ENCODE measurements at places on chromosomes 6 and 20.

- no peak for DNase-seq
These were observed 266.0 kb upstream of the STXBP5 start for GRCh38 chr6:146938266-146938665.

- DNase-seq: no peak
These were observed 188.8 kb upstream of the TBX18 start for GRCh38 chr6:84953111-84953755.

DNA sequence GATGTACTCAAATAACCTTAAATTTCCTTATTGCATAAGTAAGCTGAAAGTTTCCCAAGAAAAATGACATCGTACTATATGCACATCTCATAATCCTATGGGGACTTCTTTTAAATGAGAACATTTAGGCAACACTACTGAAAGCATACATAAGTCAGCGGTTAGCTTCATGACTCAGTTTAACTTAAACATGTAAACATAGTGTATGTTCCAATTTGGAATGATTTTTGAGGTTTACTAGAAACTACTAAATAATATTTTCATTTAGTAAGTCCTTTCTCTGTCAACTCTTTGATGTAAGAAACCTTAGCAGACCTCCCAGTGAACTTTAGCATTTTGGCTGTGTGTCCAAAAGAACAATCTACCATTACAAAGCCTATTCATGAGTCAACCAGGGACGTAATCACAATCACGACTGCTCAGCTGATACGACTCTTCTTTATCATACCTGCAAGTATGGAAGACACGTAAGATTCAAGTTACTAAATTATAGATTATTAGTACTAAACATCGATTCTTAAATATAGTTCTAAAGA lies 19.3 kb downstream of the HIVEP2 start:
- no peak for DNase-seq

- no peak for DNase-seq
These were observed 21.3 kb downstream of the SNAP25 start for GRCh38 chr20:10239954-10240353.

DNA sequence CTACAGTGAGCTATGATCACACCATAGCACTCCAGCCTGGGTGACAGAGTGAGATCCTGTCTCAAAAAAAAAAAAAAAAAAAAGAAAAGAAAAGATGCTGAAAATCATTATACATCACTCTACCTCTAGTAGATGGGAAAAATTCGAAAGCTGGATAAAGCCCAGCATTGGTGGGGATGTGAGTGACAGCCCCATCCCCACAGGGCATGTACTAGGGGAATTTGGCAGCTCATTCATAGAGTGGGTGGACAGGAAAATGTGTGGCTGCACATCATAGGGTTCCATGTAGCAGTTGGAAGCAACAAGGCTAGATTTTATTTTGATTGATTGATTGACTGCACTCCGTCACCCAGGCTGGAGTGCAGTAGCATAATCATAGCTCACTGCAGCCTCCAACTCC lies 42.0 kb downstream of the MRPL14 start:
- no peak for DNase-seq

- no peak for DNase-seq
These were observed 36.0 kb upstream of the FOXO3 start for GRCh38 chr6:108524528-108525248.

GRCh38 chr6:144849920-144850319 lies 564.8 kb downstream of the UTRN start:
- DNase-seq: no peak

GRCh38 chr6:28789553-28790083 lies 134.2 kb downstream of the TRIM27 start:
- DNase-seq: no peak

- no peak for DNase-seq
These were observed 376.4 kb downstream of the HACE1 start for GRCh38 chr6:104483225-104483834.

DNA sequence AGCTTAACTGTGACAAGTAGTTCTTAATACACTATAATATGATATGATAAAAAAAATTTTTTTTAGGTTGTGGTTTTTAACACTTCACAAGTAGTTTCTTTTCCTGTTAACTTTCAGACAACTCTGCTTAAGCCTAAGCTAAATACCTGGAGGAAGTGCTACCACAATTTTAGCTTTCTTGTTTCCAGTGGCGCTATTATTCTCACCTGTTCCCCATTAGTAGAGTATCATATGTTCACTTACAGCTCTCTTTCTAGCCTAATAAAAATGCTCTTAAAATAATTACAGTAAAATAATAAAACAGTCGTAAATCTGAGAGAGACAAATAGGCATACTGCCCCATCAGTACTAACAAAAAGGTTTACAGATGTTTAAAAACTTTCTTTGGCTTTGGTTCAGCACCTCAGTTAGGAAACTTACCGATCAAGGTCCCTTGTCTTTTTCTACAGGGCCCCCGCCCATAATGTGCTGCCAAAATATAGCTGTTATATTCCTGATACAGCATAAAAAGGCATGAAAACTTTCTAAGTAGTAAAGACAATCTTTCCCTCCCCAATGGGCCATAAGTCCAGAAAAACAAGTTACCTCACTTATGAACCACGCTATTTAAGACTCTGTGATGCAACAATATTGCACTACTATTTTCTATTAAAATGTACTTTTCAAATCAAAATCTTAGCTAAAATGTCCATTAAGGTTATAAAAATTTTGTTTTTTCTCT lies 57.9 kb downstream of the SESN1 start:
- DNase-seq: no peak

DNA sequence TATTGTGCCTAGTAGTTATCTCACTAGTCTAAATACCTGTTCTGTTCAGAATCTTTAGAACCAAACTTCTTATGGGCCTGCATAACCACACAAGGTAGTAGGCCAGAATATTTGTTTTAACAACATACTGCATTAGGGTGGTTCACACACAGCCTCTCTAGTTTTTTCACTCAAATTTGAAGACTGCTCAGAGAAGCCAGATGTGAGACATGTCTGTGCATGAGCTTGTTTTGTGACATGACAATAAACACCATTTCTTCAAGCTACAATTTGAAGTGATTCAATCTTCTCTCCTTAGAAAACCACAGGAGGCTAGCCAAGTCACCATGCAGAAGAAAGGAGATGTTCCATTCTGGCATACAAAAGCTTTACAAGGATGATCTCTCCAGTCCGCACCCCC lies 135.6 kb downstream of the MMS22L start:
- DNase-seq: no peak

DNA sequence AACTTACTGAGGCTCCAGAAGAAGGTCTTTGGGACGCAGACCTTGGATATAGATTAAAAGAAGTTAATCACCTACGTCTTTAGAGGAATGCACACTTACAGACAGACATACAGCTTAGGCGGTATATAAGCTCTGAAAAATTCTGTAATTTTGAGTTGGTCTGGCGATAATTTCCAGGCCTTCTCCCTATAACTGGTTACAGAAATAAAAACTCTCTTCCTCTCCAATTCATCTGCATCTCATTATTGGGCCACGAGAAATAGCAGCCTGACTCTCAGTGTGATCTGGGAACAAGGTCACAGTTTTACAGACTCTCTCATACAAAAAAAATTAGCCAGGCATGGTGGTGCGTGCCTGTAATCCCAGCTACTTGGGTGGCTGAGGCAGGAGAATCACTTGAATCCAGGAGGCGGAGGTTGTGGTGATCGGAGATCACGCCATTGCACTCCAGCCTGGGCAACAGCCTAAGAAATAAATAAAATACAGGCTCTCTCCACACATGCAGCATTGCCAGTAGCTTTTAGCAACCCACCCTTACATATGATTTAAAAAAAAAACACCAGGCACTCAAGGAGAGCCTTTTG lies 4.7 kb downstream of the ZBTB24 start:
- DNase-seq: no peak

GRCh38 chr6:79557673-79558467 lies 20.6 kb upstream of the LCA5 start:
- no peak for DNase-seq

- DNase-seq: no peak
These were observed 143.0 kb downstream of the DOK5 start for GRCh38 chr20:54618412-54618811.

- DNase-seq: no peak
These were observed 101.8 kb upstream of the DST start for GRCh38 chr6:56744528-56744927.

DNA sequence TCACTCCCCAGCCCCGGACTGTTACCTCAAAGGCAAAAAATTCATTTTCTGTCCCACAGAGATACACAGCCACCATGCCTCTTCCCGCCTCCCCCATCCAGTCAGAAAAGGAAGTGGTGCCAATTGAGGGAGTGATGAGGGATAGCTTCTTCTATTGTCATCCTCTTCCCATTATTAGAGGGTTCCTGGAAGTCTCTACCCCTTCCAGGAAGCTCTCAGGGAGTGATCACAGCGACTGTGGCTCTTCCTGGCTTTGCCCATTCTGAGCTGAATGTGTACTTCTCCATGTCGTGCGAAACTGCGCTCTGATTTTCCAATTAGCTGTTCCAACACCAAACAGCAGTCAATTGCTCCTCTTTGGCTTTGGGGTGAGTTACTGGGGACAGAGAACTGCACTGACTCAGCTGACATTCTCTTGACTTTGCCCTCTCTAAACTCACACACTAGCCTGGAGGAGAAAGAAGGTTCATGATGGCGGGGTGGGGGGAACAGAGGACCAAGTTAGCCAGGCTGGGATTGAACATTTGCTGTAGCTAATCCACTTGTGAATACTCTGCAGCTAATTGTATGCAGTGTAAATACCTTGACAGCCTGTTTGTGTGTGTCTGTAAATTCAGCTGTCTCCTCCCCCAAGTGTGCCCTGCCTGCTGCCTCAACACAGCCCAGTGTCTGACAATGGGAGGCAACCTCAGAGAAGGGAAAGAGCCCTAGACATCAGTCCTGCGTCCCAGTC lies 2.4 kb upstream of the MDGA1 start:
- no peak for DNase-seq

DNA sequence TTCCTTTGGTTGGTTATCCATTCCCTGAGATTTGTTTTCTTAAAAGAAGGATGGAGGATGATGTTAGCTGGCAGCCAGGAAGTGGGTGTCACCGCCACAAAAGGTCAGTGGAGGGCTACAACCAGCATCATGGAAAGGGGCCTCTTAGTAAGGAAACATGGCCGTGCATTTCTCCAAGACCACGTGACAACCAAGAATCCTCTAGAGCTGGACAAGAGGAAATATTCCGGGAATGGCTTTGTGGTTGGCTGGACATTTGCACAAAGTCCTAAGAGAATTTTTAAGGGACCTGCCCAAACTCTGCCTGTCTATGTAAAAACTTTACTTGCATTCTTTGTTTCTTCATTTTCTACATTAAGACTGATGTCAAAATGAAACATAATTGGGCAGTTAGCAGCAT lies 399.9 kb upstream of the MARCKS start:
- no peak for DNase-seq

GRCh38 chr20:62901891-62902290 lies 24.4 kb downstream of the DIDO1 start:
- DNase-seq: no peak

DNA sequence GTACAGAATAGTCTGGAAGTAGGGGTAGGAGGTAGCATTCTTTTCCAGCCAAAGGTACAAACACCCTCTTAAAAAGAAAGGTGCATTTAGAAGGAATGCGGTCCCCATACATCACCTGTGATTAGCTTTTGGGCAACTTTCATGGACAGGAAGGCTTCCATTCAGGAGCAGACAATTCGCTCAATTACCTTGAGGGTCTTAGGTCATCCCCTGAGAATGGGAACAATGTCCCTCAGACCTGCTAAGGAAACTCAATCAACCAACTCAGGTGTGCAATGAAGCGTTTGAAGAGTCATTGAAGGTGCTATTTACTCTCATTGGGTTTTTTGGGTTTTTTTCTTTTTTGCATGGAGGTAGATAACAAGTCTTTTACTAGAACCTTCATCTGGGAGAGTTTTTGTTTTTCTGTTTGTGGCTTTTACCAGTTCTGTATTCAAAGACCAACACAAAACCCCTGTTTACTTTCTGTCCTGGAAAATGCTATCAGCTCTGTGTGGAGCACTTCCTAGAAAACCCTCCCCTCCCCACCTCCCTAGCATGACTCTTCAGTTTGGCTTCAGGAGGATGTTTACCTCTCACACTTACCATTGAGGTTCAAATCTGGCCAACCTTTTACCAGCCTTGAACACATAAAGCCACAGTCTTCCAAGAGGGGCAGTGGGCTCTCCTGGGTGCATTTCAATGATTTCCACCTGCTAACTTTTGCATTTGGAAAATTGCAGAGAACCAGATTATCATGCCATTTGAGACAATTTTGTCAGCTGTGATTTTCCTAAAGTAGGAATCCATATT lies 271.2 kb upstream of the PRDM1 start:
- DNase-seq: no peak

- DNase-seq: no peak
These were observed 1.5 kb downstream of the RALY start for GRCh38 chr20:33995053-33995831.

- DNase-seq: no peak
These were observed 110.2 kb downstream of the GJA10 start for GRCh38 chr6:90004511-90004910.

GRCh38 chr6:163188746-163189145 lies 225.8 kb upstream of the QKI start:
- no peak for DNase-seq

DNA sequence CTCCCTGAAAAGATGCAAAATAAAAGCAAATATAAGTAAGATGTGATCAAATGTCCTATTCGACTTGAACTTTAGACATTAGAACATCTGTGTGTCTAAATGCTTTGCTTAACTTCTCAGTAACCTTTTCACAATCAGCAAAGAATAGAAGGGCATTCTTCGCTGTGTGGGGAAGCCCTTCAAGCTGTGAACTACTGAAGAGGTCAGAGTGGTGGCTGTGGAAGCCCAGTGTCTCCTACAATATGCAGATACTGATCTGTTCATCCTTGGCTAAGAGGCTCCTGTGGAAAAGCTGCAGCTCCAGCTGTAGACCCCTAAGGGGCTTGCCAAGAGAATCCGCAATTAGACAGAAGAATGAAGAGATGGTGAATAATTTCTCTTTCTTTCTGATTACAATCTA lies 400.3 kb upstream of the SASH1 start:
- DNase-seq: no peak

GRCh38 chr6:52221302-52221701 lies 23.0 kb downstream of the IL17F start:
- DNase-seq: no peak

DNA sequence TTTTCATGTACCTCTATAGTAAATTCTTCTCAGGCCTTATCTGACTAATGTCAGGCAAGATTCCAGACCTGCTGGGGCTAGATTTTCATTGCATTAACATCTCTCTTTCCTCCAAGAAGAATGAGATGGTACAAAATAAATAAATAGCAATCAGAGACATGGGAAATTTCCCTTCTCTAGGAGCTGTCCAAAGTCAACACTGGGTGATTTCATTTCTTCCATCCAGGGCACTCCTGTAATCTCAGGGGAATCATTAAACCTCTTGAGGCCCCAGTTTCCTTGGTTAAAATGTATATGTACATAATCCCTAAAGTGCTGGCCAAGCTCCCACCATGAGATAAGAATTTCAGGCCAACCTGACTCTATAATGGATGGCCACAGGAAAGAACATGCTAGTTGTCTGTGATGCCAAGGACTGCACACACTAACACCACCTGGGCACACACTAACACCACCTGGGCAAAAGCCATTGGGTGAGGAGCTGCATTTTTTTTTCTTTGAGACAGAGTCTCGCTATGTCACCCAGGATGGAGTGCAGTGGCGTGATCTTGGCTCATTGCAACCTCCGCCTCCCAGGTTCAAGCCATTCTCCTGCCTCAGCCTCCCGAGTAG lies 912 bp downstream of the IL17F start:
- no peak for DNase-seq

- DNase-seq: no peak
These were observed 211.2 kb downstream of the C6orf118 start for GRCh38 chr6:165098165-165098564.
